Activated CD8-positive, alpha-beta memory T cell treated with anti-CD3 and anti-CD28 coated beads for 36 hours (primary cell): ENCODE measurements at places on chromosomes 6 and 20. TPM values are rescaled to one million over a fixed set of nuclear protein-coding genes. Genes with fewer than 3 reads are reported as not detected.

The SALL4 gene
- 0.70 TPM for total RNA-seq

The RALGAPB gene
- 31.4 TPM for total RNA-seq

The PRPH2 gene
- 0.06 TPM for total RNA-seq

The GPR6 gene
- total RNA-seq: not detected

The TXLNB gene
- total RNA-seq: 0.08 TPM

The SCUBE3 gene
- total RNA-seq: 0.06 TPM

The RIPOR3 gene
- not detected for total RNA-seq

The HLA-F gene
- total RNA-seq: 135 TPM

The NPBWR2 gene
- not detected for total RNA-seq

The KIF13A gene
- total RNA-seq: 0.19 TPM

The HLA-DRB5 gene
- total RNA-seq: 0.23 TPM

The HTR1E gene
- not detected for total RNA-seq

The CNKSR3 gene
- 0.65 TPM for total RNA-seq

The DNAH8 gene
- total RNA-seq: 0.04 TPM

The BMP7 gene
- not detected for total RNA-seq

The ALDH5A1 gene
- 16.1 TPM for total RNA-seq

The EFCAB8 gene
- total RNA-seq: 0.21 TPM

The VNN1 gene
- not detected for total RNA-seq

The SLC22A16 gene
- not detected for total RNA-seq

The TENT5A gene
- total RNA-seq: 0.25 TPM

The BMP2 gene
- total RNA-seq: not detected

The EYS gene
- total RNA-seq: not detected

The OTOR gene
- not detected for total RNA-seq

The REM1 gene
- not detected for total RNA-seq

The OPN5 gene
- total RNA-seq: not detected

The LRRC73 gene
- 0.17 TPM for total RNA-seq

The TSPO2 gene
- total RNA-seq: not detected

The GSTA2 gene
- not detected for total RNA-seq

The HTR1B gene
- not detected for total RNA-seq

The ENPP3 gene
- total RNA-seq: 0.63 TPM

The IYD gene
- total RNA-seq: not detected

The TREML2 gene
- 2.0 TPM for total RNA-seq

The NANP gene
- total RNA-seq: 8.1 TPM

The ACOT8 gene
- total RNA-seq: 24.0 TPM

The OPRL1 gene
- total RNA-seq: 0.19 TPM
